ENCODE measurements at places on chromosomes 16 and 17. TPM values are rescaled to one million over a fixed set of nuclear protein-coding genes. Genes with fewer than 3 reads are reported as not detected.

- no peak for DNase-seq
Observed at GRCh38 chr16:11143372-11144035, 112.5 kb downstream of the SOCS1 start.

DNA sequence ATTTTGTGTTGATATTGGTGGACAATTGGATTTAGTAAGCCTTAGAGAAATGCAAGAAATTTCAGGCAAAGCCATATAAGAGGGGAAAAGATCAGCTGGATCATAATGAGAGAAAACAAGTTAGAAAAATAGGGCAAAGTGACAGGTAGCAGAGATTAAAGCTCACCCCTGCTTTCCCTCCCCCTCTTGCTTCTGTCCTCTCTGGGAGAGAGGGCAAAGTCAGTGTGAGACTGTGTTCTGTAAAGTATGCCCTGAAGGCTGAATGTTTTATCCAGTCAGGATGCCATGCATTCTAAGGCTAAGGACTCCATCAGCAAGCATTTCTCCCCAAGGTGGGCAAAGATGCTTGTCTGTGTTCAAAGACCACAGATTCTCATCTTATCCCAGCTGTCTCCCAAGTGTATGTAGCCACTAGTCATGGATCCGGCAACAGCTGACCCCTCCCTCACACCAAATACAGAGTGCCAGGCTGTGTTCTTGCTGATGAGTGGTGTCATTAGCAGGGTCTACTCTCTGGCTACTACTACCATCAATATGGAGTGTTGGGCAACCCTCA is 136.2 kb upstream of the DNAH9 start:
- no peak for DNase-seq

- no peak for DNase-seq
Observed at GRCh38 chr17:19016297-19016696, 11.7 kb upstream of the FAM83G start.

DNA sequence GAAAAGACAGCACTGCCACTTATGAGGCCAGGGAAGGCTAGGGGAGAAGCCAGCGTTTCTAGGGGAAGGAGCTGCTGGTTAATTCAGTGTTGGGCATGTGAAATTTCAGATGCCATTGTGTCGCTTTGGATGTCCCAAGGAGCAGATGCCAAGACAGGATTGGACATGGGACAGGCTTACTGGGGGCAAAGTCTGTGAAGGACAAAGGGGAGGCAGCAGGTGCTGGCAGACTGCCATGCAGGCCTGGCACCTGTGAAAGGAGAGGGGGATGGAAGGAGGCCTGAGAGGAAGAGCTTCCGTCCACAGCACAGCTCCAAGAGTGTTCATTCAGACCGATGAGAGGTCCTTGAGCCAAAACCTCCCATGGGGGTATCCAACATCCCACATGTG is 255.5 kb upstream of the RPL38 start:
- DNase-seq = no peak

GRCh38 chr17:78889531-78889930 is 13.5 kb downstream of the CEP295NL start:
- DNase-seq = no peak

GRCh38 chr16:30893417-30893743 is 497 bp downstream of the BCL7C start:
- DNase-seq = no peak

DNA sequence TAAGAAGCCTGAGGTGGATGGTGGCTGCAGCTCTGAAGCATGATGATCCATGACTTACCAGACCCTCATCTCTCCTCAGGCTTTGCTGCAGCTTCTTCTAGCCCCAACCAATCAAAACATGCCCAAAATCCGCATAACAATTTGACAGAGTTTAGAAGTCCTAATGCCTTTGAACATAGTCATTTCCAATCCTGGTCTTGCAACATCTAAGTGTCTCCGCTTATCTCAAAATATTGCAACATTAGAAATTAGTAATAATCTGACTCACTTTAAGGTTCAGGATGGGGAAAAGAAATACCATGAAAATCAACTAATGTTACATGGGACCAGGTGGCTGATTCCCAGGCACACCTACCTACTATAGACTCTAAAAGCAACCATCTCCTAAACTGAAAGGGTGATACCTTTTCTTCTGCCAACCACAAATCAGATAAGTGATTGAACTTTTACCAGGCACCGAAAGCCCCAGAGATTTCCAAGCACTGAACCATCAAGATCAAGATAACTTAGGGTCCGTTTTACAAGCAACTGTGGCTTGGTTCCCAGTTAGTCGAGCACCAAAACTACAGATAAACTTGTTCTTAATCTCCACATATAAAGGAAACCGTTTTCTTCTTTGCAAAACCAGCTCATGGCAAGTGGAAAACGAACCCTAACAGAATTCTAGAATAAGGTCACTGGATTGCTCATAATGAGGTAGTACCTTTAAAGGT is 14.0 kb downstream of the ERN1 start:
- DNase-seq = no peak

GRCh38 chr17:46869296-46869695 is 17.9 kb downstream of the WNT9B start:
- DNase-seq = no peak

DNA sequence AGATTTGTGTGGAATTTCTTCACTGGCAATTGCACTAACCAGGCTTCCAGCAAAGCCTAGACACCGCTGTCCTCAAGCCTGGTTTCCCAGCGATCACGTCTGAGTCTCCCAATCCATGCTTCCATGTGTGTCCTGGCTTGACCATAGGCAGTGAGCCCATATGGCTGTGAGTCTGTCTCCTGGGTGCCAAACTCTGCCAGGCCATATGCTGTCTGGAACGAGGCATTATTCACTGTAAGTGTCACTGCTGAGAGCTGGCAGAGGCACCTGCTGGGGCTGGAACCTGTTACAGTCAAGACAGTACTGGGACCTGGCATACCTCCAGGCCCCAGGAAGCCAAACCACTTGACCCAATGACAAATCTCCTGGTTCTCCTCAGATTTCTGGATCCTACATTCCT is 60.4 kb downstream of the HS3ST2 start:
- no peak for DNase-seq

DNA sequence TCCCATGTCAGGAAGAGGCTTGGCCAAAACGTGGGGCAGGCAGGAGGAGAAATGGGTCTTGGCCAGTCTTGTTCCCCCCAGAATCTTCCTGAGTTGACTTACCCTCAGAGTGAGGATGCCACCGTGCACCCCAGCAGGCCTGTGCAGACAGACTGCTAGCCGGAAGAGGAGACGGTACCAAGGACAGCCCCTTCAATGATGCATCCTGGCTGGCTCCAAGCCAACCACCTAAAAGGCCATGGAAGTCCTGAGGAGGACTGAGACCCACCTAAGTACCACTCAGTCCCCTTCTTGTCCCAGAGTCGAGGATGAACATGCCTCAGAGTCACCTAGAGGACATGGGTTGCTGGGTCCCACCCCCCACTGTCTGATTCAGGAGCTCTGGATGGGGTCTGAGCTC is 46.7 kb upstream of the RCVRN start:
- DNase-seq = no peak

DNA sequence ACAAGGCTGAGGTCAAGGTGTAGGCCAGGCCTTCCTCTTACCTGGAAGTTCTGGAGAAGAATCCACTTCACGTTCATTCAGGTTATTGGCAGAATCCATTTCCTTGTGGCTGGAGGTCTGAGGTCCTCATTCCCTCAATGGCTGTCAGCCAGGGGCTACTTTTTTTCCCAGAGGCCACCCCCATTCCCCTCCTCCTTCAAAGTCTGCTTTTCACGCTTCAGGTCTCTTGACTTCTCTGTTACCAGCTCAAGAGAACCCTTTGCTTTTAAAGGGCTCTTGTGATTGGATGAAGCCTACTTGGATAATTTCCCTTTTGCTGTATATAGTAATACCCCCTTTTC is 55.1 kb upstream of the LGALS9 start:
- DNase-seq = no peak

- DNase-seq = no peak
Observed at GRCh38 chr17:74243013-74243755, 29.8 kb downstream of the TTYH2 start.

DNA sequence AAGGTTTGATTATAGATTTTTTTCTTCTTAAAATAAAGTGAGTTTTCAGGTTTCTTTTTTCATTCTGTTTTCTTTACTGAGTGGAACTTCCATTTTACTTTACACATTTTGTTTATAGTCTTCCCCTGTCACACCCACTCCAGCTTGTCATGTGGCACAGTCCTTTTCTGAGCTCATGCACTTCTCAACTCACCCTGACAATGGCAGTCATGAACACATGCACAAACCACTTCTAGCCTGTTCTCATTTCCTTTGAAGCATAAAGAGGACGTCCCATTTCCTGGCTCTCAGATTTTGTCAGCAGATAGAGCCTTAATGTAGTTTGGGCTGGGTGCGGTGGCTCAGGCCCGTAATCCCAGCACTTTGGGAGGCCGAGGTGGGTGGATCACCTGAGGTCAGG is 168.0 kb downstream of the AHSP start:
- DNase-seq = no peak

- DNase-seq = no peak
Observed at GRCh38 chr17:80453126-80453997, 23.0 kb downstream of the NPTX1 start.

- no peak for DNase-seq
Observed at GRCh38 chr16:11556945-11557720, 29.6 kb downstream of the LITAF start.

- DNase-seq = no peak
Observed at GRCh38 chr16:57686577-57686976, 8.0 kb upstream of the DRC7 start.

DNA sequence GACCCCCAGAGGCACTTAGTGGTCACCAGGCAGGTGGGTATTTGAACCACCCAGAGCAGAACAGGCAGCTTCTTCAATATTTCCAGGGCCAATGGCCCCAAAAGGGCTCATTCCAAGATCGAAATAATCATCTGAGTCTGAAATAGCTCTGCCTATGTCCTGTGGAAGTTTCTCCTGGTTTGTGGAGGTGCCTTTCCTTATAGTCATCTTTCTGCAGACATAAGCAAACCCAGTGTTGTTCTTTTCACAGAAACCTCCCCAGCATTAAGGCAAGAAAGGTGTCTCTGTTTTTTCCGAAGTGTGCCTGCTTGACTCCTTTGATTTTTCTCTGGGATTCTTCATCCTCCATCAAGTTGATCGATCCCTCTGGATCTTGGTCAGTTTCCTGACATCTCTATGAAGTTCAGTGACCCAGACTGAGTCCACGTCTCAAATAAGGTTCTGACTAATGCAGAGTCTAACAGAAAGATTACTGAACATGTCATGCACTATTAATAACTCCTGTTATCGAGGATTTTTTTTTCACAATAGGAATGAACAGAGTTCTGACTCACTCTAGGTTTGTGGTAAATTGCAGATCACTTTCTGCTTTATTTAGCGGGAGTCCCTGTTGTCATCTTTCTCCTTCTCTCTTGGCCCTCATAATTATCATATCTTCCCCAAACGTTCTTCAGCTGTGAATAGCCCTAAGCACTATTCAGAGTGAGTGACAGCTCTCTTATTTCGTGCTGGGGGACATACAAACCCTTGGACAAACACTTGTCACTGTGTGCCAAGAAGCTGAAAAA is 1.5 kb downstream of the LRRC3C start:
- DNase-seq = no peak

- DNase-seq = no peak
Observed at GRCh38 chr16:54125751-54126655, 160.6 kb downstream of the IRX3 start.

- no peak for DNase-seq
Observed at GRCh38 chr17:57260325-57261083, 4.2 kb downstream of the MSI2 start.

DNA sequence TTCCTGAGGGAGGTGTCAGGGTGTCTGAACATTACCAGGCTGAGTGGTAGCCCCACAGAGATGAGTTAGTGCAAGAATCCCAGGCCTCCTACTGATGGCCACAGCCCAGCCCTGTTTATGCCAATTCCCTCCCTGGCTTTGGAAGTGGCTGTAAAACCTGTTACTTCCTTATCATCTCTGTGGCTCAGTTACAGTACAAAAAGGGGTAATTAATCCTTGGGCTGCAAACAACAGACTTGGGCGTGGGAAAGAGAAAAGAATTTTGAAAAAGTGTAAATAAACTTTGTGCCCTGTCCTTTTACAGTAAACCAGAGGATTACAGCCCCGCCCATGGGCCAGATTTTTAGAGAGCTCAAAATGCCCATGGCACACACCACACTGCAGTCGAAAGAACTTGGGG is 73.1 kb upstream of the AXIN2 start:
- no peak for DNase-seq

- DNase-seq = no peak
Observed at GRCh38 chr16:30931068-30931650, 7.8 kb downstream of the FBXL19 start.

DNA sequence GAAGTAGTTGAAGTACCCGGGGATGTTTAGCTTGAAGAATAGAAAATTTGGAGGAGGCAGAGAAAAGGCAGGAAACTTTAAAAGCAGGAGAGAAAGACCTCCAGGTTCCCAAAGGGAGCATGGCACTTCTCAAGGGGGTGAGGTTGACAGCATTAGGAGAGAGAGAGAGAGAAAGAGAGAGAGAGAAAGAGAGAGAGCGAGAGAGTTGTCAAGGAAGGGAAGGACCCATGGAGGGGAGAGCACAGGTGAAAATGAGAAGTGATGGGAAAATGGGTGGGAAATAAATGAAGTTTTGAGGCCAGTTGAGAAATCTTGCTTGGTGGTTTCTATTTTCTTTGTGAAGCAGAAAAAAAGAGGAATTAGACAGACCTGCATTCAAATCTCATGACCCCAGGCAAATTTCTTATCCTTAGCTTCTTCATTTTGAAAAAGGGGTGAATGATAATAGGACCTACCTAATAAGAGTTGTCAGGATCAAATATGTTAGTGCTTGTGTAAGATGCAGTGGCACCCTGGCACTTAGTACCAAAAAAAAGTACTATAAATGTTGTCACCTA is 24.0 kb downstream of the PRKCB start:
- DNase-seq = no peak

GRCh38 chr16:56862776-56863175 is 2.2 kb upstream of the SLC12A3 start:
- DNase-seq = no peak

GRCh38 chr17:73639932-73640331 is 4.3 kb downstream of the SDK2 start:
- no peak for DNase-seq

- no peak for DNase-seq
Observed at GRCh38 chr16:88701581-88702370, 4.4 kb downstream of the RNF166 start.

GRCh38 chr17:81930142-81931125 is 2.9 kb upstream of the MAFG start:
- no peak for DNase-seq

GRCh38 chr17:61833536-61834193 is 29.7 kb downstream of the BRIP1 start:
- DNase-seq = no peak

GRCh38 chr17:78364436-78365281 is 4.8 kb upstream of the SOCS3 start:
- DNase-seq = no peak

GRCh38 chr16:54489225-54490111 is 202.9 kb upstream of the IRX3 start:
- DNase-seq = no peak

The NBR1 gene
- total RNA-seq = 26.8 TPM

The B3GNT9 gene
- total RNA-seq = 1.3 TPM

The ZSCAN10 gene
- total RNA-seq = not detected

The ST6GALNAC2 gene
- not detected for total RNA-seq

The OMG gene
- not detected for total RNA-seq

The APOBR gene
- total RNA-seq = 2.7 TPM

The METTL26 gene
- 174 TPM for total RNA-seq

The TMC5 gene
- total RNA-seq = 0.58 TPM

The BLTP2 gene
- 167 TPM for total RNA-seq

The ARHGDIG gene
- not detected for total RNA-seq

The MYH8 gene
- total RNA-seq = not detected
